ENCODE measurements at places on chromosomes 4 and X.

DNA sequence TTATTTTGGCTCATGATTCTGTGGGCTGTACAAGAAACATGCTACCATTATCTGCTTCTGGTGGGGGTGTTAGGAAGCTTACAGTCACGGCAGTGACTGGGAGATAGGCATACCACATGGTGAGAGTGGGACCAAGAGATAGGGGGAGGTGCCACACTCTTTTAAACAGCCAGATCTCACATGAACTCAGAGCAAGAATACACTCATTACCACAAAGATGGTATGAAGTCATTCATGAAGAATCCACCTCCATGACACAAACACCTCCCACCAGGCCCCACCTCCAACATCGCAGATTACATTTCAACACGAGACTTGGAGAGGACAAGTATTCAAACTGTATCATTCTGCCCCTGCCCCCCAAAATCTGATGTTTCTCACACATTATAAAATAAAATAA lies 2396.7 kb downstream of the PCDH7 start:
- DNase-seq, result no peak

GRCh38 chr4:2292646-2293108 lies 30.8 kb upstream of the MXD4 start:
- DNase-seq, result no peak

GRCh38 chr4:155748039-155748438 lies 10.8 kb upstream of the GUCY1B1 start:
- DNase-seq, result no peak

DNA sequence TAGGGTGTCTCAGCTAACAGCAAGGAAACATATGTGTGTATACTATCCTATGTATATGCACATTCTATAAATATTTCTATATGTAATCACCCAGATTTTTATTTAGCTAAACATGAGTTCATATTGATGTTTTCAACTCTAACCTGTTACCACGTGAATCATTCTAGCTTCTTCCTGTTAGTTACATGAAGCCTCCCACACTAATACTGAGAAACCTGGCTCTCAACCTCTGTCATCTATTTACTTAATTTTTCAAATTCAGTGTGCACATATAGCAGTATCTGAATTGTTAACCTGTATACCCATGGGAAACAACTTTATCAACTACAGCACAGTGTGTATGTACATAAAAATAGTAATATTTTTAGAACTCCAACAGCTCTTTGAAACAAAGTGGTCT lies 57.3 kb downstream of the KLF8 start:
- no peak for DNase-seq

Measured in Kasumi-1 (cell line).